Stimulated activated CD8-positive, alpha-beta memory T cell treated with anti-CD3 and anti-CD28 coated beads, Interleukin-4, amount 100 ng/mL, for 1 hour (primary cell): ENCODE measurements at places on chromosomes 5 and 9.

GRCh38 chr5:74576941-74577456 lies 63.5 kb downstream of the ENC1 start:
- no peak for DNase-seq

- no peak for DNase-seq
These were observed 45.6 kb upstream of the SLC25A51 start for GRCh38 chr9:37949576-37949975.

DNA sequence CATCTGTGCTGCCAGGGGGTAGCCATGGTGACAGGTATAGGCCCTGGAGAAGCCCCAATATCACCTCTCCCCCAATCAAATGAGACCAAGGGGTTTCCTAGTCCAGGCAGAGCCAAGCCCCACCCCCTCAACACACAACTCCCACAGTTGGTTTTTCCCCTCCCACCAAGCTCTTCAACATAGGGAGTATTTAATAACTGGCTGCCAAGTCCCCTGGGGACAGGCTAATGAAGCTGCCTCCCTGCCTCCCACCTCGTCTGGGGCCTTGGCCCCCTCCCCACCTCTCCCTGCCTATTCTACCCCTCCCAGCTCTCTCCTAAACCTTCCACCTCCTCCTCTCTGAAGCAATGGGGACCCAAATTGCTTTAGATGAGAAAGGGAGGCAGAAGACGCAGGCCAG lies 23.4 kb downstream of the CPLX2 start:
- no peak for DNase-seq

DNA sequence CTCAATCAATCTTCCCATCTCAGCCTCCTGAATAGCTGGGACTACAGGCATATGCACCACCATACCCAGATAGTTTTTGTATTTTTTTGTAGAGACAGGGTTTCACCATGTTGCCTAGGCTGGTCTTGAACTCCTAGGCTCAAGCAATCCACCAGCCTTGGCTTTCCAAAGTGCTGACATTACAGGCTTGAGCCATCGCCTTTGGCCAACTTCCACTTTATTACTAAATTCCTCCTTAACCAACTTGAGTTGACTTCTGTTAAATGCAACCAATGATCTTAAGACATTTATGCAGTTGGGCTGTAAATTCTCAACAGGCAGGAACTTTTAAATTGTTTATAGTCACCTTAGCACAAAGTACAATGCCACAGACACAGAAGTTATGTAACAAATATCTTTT lies 2.8 kb downstream of the LARS1 start:
- DNase-seq = no peak

DNA sequence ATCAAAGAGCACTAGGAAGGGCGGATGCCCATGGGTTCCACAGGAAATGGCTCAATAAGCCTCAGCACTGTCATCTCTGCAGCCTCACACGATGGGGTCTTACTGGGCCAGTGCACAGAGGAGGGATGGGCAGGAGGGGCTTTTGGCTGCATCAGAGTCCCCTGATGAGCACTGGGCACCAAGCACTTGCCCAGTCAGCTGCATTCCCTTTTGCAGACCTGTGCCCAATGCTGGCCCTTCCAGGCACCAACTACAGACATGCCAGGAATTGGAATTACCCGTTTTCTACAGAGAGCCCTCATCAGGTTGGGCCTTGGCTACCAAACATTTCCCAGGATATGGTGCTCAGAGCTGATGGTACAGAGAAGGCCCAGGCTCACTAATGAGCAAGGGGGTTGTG lies 182.5 kb downstream of the HSPA4 start:
- DNase-seq = no peak

- DNase-seq = no peak
These were observed 144.6 kb upstream of the MRPS30 start for GRCh38 chr5:44663991-44664710.

DNA sequence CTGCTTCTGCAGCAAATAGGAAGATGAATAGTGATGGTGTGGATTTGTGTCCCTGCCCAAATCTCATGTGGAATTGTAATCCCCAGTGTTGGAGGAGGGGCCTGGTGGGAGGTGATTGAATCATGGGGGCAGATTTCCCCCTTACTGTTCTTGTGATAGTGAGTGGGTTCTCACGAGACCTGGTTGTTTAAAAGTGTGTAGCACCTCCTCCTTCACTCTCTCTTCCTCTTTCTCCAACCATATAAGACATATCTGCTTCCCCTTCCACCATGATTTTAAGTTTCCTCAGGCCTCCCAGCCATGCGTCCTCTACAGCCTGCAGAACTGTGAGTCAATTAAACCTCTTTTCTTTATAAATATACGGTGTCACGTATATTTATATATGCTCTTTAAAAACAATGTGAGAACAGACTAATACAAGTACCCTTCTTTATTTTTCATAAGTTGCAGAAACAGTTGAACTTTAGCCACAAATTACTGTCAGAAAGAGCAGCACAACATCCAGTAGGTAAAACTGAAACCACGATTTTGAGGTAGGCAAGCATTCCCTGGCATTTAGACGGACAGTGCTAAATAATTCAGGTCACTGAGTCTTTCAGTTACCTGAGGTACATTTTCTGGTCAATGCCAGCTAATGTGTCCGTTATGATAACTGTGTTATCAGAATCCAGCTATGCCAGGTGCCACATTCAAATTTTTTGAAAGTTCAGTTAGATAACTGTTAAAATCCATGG lies 79.3 kb upstream of the SPEF2 start:
- DNase-seq = no peak

GRCh38 chr5:132235340-132235739 lies 7.7 kb upstream of the P4HA2 start:
- DNase-seq = no peak
